ENCODE measurements at places on chromosomes 4 and X.
A peak's percentile ranks its signal among the peaks of the same experiment; 100 is the strongest.

- DNase-seq = peak; percentile 11
Observed at GRCh38 chr4:81314196-81314896, 99.3 kb upstream of the PRKG2 start.

DNA sequence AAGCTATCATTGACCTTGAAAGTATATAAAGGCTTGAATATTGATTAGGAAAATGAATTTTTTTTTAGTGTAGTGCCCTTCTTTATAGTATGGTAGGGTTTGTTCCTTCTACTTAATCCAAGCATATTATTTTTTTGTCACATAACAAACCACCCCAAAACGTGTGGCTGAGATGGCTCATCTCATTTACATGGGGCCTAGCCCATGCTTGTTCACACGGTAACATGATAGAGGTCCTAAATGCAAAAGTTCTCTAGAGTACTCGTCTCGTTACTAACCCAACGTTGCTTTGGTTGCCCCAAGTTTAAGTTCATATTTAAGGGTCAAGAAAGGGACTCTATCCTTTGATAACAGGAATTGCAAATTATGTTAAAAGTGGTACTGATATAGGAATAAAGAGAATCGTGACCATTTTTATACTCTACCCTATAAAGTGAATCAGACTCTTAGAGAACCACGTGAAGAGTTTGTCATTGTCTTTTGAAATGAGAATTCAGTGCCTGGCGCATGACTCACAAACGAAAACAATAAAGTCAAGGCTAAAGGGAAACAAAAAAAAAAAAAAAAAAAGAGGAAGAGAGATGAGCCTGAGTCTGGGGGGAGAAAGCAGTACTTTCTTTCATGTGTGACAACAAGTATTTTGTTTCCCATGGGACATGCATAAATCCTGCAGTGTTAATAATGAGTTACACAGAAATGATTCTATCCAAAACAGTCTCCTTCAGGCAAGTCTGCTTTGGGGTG lies 402.8 kb upstream of the NWD2 start:
- DNase-seq = no peak

DNA sequence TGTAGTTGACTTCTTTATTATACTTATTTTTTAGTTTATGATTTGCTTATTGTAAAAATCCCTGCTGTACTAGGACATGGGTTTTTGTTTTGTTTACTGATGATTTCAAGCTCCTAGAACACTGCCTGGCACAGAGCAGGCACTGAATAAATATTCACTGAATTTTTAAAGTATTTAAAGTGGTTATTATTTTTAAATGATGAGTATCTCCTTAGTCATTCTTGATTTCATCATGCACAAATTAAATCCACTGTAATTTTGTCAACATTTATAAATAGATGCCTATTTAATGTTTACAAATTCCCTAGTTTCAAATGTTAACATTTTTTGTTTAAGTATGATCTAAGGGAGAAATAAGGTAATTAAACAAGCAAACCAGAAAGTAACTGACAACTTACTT lies 367.9 kb upstream of the SLIT2 start:
- no peak for DNase-seq

DNA sequence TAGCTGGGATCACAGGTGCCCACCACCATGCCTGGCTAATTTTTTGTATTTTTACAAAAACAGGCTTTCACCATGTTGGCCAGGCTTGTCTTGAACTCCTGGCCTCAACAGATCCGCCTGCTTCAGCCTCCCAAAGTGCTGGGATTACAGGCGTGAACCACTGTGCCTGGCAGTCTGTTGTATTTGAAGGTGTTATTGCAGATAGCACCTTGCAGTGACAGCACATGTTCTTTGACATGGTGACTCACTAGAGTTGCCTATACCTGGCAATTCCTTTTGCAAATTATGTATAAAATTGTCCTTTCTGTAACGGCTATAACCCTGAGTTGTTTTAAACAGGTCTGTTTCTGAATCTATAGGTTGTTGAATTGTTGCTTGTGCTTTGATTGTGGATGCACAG lies 7.9 kb downstream of the OGT start:
- no peak for DNase-seq

DNA sequence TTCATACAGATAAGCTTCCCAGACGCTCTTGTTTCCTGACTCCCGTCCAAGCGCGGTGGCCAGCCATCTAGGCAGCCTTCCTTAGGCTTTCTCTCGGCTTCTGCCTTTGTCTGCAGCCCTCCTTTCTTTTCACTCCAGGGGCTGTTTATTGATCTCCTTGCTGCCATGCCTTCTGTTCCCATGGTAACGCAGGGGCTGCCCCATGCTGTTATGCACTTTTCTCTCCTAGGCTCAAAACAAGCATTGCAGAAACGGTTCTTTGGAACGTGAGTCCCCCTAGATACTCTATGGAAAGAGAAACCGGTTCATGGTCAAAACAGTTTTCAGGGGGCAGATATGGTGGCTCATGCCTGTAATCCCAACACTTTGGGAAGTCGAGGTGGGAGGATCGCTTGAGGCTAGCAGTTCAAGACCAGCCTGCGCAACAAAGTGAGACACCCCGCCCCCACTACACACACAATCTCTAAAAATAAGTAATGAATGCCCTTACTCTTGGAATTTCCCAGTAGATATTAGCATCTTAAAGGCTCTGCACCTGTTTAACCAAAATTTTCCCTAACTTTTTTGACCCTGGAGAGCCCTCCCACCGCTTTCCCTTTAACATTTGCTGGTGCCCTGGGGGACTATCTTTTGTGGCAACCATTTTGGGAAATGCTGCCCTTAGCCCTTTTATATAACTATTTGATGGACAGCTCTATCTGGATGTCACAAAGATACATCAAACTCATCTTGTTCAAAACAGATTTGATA lies 53.9 kb upstream of the ZNF157 start:
- peak; percentile 40 for DNase-seq

DNA sequence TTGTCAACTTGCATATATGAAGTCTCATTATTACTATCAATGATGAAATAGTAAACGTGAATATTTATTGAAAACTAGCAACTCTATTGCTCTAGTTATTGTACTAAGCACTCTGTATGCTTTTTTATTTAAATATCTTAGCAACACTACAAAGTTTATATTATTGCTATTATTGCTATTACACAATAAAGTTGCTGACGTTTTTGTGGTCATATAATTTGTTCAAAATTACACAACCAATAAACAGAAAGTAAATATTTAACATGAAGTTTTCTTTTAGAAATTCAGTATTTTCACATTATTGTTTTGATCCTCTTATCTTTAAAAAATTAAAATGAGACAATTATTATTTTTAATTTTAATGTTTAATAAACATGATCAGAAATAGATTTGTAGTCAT lies 1521.1 kb upstream of the PCDH7 start:
- no peak for DNase-seq

DNA sequence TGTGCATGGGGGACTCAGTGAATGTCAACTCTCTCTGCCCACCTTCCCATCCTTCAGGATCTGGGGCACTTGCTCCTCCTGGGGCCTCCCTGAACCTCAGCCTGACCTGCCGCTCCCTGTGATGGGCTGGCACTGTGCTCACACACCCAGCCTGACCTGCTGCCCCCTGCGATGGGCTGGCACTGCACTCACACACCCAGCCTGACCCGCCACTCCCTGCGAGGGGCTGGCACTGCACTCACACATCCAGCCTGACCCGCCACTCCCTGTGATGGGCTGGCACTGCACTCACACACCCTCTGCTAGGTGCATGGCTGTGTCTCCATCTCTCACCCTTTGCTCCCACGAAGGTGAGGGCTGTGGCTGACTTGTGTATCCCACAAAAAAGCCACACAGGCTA lies 103.4 kb downstream of the ABLIM2 start:
- DNase-seq = no peak

- no peak for DNase-seq
Observed at GRCh38 chrX:154350429-154351182, 23.8 kb downstream of the FLNA start.

DNA sequence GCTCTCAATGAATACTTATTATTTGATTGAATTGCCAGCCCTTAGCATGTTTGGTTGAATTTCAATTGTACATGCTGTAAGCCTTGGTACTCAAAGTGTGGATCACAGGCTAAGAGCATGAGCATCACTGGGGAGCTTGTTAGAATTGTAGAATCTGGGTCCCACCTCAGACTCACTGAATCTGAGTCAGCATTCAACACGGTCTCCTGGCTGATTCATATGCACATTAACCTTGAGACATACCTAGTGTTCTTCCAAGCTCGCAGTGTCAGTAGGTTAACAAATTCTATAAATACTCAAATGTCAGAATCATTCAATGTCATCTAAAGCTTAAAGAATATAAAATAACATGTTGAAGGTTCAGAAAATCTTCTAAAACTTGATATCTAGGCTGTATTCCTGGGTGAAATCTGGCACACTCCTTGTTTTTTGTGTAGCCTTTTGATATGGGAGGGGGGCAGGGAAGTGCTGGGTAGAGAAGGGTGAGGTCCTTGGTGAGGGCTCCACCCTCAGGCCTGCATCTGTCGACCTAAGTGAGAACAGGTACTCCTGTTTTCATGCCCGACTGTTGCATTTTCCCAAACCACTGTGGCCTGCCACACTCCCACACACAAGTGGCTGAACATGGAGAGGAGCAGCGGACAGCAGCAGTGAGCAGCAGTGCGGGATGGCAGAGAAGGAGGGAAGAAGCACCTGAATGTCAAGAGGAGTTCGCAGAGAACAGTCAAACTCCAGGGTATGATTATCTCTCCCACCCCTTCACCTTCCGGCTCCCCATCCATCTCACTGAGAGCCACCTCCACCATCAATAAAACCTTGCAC lies 529.6 kb upstream of the IGFBP7 start:
- no peak for DNase-seq

- DNase-seq = no peak
Observed at GRCh38 chr4:10554121-10554520, 96.9 kb upstream of the ZNF518B start.

GRCh38 chr4:100422894-100423293 lies 94.9 kb downstream of the EMCN start:
- peak; percentile 15 for DNase-seq

DNA sequence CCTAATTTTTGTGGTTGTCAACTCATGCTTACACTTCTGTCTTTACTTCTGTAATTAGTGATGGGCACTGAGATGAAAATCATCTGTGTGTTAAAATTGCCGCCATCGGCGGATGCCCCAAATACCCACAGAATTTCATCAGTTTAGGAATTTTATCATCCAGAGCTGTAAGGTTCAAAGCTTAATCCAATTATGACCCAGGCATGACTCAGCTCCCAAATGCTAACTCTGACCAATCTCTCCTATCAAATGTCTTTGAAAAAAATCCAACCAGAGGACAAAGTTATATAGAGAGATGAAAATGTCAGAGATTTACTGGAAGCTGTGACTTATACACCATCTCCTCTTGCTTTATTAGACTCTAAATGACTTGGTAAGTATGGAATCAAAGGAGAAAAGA lies 1048.7 kb upstream of the PRKX start:
- DNase-seq = no peak

DNA sequence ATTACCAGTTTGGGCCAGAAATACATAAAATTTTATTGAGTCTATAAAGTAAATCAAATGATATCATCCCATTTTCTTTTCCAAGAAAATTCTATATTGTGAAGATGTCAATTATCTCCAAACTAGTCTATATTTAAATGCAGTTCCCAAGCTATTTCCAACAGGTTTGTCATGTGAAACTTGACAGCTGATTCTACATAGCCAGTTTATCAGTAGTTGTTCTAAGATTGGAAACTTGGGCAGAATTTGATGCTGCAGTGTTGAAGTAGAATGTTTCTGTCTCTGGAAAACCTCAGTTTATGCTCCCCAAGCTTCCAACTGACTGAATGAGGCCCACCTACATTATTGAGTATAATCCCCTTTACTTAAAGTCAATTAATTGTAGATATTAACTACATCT lies 994.1 kb downstream of the PCDH7 start:
- DNase-seq = no peak

DNA sequence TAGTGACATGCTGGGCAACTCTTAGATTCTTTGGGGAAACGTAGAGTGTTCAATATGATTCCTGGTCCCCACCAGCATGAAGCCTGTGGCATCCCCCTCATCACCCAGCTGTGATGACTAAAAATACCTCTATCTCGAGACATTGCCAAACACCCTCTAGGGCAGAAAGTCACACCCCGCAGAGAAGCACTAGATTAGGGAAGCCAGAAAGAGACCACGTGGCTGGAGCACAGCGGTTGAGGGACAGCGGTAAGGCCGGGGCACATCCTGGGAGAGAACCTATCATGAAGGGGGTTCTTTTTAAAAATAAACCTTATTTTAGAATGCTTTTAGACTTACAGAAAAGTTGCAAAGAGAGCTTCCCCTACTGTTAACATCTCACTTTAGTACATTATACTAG lies 11.0 kb downstream of the FAT1 start:
- no peak for DNase-seq

DNA sequence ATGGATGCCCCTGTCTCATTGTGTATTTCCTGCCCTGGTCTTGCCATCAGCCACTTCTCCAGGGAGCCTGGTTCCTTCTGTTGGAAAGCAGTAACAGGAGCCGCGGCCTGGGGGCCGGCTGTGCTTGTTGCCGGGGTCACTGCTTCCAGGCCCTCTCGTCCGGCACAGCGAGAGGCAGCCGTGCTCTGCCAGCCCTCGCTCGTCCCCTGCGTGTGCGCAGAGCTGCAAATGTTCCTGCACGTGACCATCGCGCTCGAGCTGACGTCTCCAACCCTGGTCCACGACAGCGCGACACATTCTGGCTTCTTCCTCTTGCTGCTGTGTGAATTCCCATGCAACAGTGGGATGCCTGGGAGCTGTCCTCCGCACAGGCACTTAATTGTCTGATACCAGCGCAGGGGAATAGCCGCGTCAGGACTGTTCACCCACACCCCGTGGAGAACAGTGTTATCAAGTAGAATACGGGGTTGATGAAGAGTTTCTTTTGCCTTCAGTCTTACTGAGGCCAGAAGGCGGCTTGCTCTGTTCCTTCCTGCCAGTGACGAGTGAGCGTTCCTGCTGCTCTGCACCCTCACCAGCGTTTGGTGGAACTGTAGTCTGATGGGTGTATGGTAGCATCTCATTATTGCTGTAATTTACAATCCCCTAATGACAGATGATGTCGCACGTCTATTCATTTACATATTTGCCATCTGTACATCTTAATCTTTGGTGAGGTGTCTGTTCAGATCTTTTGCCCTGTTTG lies 12.3 kb downstream of the PDE6B start:
- no peak for DNase-seq

GRCh38 chr4:118307643-118308042 lies 45.2 kb downstream of the PRSS12 start:
- no peak for DNase-seq

DNA sequence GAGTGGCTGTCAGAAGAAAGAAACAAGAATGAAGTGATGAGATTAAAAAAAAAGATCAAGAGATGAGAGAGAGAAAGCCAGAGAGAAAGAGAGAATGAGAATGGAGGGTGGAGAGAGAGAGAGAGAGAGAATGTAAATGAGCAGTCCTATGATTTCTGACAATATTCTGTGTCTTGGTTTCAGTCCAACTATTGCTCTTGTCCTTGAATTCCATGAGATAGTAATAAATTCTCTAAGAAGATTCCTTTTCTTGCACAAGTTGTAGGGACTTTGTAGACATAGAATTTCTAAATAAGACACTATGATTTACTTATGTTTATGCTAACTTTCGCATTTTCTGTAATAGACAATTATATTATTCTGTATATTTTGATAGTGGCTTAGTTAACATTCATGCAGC lies 149.6 kb upstream of the CTSO start:
- no peak for DNase-seq

GRCh38 chrX:154019061-154019621 lies 561 bp downstream of the IRAK1 start:
- DNase-seq = no peak

GRCh38 chr4:120052856-120053255 lies 13.8 kb downstream of the MAD2L1 start:
- DNase-seq = no peak
